ENCODE measurements at places on chromosomes 11 and 22. TPM values are rescaled to one million over a fixed set of nuclear protein-coding genes. Genes with fewer than 3 reads are reported as not detected.

The KRTAP5-10 gene
- not detected for total RNA-seq

The UCP3 gene
- 6.8 TPM for total RNA-seq

The DENND6B gene
- total RNA-seq, result 9.6 TPM

The PYGM gene
- 8.0 TPM for total RNA-seq

DNA sequence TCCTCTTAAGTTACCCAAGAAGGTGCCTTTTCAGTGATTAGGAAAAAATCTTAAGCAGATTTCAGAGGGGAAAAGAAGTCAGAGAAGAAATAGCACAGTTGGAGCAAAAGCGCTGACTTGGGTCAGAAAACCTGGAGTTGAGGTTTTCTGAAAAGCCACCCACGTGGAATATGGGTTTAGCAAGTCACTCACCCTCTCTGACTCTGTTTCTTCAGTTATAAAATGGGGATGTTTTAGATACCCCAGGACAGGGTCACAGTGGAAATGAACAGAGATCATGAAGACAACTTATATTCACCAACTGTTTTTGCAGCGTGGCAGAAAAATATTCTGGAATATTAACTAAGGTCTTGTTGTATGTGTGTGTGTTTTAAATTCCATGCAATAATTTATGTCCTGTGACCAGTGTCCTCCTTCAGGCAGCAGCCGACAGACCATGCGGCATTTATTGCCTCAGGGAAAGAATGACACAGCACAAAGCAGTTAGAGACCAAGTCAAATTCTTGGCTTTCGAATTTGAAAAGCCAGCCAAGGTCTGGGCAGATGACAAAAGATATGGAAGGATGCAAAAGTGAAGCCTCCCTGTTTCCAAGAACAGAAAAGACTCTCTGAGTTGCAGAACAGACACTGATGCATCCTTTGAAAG, 119.9 kb downstream of the MIAT start:
- no peak for DNase-seq

- peak; percentile 20 for DNase-seq
Observed at GRCh38 chr11:13114566-13115379, 105.7 kb downstream of the RASSF10 start.

DNA sequence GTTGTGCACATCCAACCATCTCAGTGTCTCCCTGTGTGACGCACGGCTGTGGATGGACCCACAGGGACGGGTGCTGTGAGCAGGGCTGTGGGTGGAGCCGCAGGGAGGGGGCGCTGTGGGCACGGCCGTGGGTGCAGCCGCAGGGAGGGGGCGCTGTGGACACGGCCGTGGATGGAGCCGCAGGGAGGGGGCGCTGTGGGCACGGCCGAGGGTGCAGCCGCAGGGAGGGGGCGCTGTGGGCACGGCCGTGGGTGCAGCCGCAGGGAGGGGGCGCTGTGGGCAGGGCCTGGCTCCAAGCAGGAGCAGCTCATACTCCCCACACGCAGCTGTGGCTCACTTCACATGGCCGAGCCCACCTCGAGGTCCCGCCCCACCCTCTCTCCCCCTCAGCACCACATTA, 6.0 kb upstream of the MAPK11 start:
- peak; percentile 57 for DNase-seq

GRCh38 chr11:12090061-12090591, 20.3 kb upstream of the MICAL2 start:
- no peak for DNase-seq

- DNase-seq, result no peak
Observed at GRCh38 chr11:125170001-125170509, 5.5 kb downstream of the PKNOX2 start.

- no peak for DNase-seq
Observed at GRCh38 chr22:43092085-43092484, 2.9 kb upstream of the TTLL1 start.

Measured in prostate gland (tissue), 2 donors.